ENCODE measurements at places on chromosomes 16 and 17.

DNA sequence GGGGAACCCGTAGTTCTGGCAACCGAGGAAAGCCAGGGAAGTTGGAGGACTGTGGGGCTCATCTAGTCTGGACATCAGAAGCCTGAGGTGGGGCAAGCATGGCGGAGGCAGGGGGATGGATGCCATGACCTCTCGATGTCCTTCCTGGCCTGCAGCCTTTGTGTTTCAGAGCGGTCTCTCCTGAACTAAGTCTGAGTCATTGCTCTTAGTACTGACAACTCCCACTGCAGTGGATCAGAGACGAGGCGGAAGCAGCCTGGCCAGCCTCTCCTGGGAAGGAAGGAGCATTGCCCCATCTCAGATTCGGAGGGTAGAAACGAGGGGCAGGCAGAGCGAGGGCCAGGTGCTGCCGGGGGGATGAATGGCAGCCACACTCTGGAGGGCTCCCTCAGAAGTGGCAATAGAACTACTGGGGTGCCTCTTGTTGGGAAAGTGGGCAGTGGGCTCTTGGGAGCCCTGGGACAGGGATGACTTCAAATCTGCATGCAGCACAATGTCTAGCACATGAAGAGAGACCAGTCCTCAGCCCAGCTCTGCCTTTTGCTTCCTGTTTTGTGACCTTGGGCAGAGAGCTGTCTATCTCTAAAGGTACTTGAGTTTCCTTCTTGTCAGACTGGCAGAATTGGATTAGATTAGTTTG is 3.6 kb upstream of the STAC2 start:
- no peak for DNase-seq

GRCh38 chr17:802481-802880 is 20.3 kb downstream of the MRM3 start:
- no peak for DNase-seq

GRCh38 chr16:56657555-56658326 is at the start of gene MT1F:
MT1F (plus strand) TSS chr16:56657959; CDS start chr16:56658059, 100 bp downstream.
- DNase-seq = no peak

GRCh38 chr17:81365601-81366585 is 29.4 kb upstream of the BAHCC1 start:
- no peak for DNase-seq

- no peak for DNase-seq
Measured at GRCh38 chr16:88839745-88840599, 16.8 kb downstream of the GALNS start.

GRCh38 chr17:71383091-71383490 is 737.7 kb upstream of the SOX9 start:
- DNase-seq = peak; percentile 38

GRCh38 chr17:4485676-4486646 is 12.7 kb upstream of the SPNS2 start:
- DNase-seq = no peak

- DNase-seq = no peak
Measured at GRCh38 chr17:21705021-21705601, 12.8 kb downstream of the KCNJ18 start.

DNA sequence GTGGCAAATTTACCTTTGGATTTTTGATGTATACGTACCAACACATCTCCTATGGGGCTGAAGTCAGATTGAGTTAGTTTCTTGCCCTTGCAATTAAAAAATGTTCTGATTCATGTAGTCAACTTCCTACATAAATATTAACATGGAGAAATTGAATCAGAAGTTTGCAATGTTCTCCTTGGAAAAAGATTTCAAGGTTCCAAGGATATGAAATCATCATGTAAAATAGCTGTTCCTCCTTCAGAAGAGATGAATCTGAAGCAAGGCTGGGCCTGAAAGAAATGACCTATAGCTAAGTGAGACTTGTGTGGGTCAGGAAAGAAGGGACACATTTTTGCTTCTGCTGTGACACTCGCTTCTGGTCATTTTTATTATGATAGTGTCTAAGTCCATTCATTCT is 131.7 kb downstream of the RGS9 start:
- no peak for DNase-seq

- DNase-seq = no peak
Measured at GRCh38 chr16:75181630-75182029, 25.3 kb downstream of the CTRB2 start.

GRCh38 chr17:81710514-81711308 is 1.4 kb upstream of the SLC25A10 start:
- no peak for DNase-seq

- DNase-seq = no peak
Measured at GRCh38 chr17:81691608-81692007, 7.8 kb downstream of the HGS start.

DNA sequence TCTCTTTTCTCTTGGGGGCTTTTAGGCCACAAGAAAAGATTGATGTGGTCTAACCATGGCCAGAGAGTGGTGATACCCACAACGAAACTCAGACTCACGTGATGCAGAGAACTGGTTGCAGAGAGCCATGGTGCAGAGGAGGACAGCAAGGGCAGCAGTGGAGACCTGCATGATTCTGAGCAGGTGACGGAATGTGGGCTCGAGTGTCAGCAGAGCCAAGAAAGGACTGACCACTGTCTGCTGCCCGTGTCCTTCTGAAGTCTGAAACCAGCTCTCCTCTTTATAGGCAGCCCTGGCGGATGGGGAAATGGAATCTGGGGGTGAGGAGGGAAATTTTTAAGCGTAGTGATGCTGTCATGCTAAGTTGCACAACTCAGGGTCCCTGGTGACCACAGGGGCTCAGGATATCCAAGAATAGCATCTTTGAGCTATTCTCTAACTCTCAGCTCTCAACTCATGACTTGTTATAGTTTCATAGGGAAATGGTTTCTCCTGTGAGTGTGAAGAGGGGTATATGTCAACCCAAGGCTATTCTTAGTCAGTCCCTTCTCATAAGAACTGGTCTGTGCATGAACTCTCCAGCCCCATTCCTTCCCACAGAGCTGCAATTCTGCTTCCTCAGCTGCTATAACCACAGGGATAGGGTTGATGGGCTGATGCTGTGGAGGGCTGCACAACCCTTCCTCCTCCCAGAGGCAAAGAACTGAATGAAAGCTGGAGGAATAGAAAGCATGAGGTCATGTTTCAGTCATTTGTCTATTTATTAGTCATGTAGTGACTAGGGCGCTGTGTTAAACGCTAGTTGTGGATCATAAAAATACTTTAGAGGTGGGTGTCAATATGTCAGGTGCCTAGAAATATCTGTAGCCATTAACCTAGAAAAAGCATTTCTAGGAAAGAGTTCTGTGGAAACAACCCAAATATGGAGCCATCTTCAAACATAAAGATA is at the start of gene CCL3:
Gene CCL3, minus strand, starts transcription at position 256 of the 949 bp plus-strand sequence. Its CDS starts 85 bp downstream, at position 171.
- peak; percentile 41 for DNase-seq

DNA sequence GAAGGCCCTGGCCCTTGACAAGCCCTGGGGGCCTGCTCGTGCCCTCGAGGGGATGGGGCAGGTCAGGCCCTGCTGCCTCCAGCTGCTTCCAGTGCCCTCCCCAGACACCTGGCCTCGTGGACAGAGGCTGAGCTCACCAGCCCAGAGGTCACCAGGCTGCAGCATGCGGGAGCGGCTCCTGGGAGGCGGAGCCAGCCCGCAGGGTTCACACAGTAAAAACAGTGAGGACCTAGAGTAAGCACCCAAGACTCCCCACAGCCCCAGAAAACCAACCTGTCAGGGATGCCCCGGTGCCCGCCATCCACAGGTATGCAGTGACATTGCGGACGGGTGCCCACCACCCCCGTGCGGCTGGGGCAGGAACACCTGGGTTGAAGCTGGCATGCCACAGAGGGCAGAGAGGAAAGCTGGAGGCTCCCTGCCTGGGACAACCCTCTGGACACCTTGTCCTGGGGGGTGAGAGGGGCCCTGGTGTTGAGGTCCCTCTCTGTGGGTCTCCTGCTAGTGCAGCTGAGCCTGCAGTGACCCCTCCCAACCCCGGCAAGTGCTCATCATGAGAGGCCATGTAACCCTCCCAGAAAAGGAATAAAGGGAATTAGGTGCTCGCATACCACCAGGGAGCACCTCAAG is 62.1 kb downstream of the LMF1 start:
- no peak for DNase-seq

GRCh38 chr16:88067530-88068411 is 116.5 kb downstream of the BANP start:
- DNase-seq = no peak

GRCh38 chr17:45013021-45013997 is 38.1 kb downstream of the DCAKD start:
- peak; percentile 46 for DNase-seq

DNA sequence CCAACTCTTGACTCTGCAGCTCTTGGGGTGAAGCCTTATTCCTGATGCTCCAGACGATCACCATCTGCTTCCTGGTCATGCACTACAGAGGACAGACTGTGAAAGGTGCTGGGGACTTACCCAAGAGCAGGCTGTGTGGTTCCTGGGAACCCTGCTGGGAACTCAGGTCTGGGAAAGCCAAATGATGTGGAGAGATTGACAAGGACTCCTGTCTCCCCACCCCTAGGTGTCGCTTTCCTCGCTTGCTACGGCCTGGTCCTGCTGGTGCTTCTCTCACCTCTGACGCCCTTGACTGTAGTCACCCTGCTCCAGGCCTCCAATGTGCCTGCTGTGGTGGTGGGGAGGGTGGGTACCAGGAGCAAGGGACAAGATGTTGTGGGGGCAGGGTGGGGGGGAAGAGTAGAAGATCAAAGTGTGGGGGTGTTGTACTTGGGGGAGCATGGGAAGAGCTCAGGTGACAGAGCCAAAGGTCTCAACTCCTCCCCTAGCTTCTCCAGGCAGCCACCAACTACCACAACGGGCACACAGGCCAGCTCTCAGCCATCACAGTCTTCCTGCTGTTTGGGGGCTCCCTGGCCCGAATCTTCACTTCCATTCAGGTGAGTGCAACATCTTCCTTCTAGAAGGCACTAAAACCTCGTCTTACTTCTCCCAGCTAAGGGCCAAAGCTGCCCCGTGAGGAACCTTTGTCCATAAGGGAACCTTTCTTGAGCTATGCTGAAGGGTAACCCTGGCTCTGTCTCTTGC is 3.0 kb downstream of the SOX15 start:
- no peak for DNase-seq

- no peak for DNase-seq
Measured at GRCh38 chr17:63337579-63337978, 108.5 kb downstream of the CYB561 start.

DNA sequence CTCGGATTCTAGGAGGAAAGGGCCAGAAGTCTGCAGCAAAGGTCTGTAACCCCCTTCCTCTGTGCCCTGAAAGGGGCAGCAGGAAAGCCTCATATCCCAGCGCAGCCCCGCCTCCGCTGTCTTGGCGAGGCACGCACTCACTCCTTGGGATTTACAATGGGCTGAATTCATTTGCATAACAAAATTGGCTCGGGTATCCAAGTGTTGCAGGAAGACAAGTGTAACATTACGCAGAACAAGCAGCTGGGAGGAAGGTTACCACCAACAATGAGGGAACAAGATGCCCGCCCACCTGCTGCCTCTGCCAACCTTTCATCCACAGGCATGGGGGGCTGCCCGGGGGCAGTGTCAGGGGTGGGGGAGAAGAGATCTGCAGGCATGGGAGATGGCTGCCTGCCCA is 130.4 kb downstream of the MRM1 start:
- no peak for DNase-seq

DNA sequence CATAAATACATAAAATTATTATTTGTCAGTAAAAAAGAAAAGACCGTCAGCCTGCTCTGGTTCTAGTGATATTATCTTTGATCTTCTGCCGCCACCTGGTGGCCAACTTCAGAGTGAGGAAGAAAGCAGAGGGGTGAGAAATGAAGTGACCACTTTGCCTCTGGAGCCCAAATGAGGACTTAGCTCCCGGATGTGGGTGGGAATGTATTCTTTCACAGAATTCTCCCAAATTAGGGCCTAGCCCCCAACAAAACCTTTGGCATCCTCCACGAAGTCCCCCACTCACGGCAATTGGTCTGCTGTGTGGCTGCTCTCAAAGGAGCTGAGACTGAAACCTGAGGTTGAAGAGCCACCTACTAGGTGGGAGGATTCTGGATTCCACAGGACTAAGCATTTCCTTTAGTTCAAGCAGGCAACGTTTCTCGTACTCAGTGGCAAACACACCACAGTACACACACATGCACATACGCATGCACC is 4.9 kb upstream of the ZNF267 start:
- peak; percentile 78 for DNase-seq

DNA sequence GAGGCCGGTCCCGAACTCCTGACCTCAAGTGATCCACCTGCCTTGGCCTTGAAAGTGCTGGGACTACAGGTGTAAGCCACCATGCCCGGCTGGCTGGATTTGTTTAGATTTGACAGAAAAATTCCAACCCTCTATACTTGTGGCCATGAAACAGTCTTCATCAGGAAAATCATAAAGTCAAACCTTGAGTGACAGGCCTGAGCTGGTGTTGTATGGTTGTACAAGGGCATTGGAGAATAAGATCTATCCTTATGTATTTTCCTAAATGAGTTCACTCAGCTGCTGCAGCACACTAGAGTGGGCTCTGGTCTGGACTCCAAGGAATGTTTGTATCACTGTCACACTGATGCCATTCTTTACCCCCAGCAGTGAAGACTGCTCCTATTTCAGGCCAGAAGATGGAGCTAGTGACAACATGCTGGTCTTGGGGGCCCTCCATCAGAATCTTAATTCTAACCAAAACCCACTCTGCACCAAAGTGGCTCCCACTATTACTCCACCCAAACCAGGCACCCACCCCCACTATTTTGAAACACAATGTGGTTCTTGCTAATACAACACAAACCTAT is 27.4 kb downstream of the SNX11 start:
- DNase-seq = no peak

GRCh38 chr17:63349478-63350000 is 96.6 kb downstream of the CYB561 start:
- no peak for DNase-seq

DNA sequence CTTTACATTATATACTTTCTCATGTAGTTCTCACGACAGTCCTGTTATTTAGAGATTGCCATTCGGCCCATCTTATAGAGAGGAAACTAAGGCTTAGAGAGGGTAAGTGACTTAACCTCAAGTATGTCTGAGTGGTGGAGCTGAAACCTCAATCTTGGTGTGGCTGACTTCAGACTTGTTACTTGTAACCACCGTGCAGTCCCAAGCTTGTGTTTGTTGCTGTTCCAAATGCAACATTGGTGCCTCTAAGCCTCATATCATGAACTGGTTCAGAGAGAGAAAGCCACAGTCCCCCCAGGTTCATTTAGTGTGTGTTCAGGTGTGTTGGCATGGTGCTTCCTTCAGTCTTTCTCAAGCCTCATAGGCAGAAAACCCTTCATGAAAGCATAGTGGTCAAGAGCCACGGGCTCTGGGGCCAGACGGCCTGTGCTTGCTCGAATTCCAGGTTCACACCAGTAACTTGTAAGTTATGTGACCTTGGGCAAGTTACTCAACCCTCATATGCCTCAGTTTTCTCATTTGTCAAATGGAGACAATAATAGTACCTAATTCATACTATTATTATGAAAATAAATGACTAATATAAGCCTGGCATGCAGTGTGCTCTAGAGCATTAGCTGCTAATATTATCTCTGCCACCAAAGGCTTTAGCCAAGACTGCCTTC is 39.9 kb downstream of the CDH1 start:
- DNase-seq = no peak

GRCh38 chr16:66711581-66711980 is 15.0 kb upstream of the CMTM4 start:
- no peak for DNase-seq

All from hindlimb muscle (tissue), 1 donor.